ENCODE measurements at places on chromosomes 13 and 19.
A peak's percentile ranks its signal among the peaks of the same experiment; 100 is the strongest.

- DNase-seq, result no peak
Observed at GRCh38 chr13:39297664-39298171, 259.5 kb downstream of the NHLRC3 start.

DNA sequence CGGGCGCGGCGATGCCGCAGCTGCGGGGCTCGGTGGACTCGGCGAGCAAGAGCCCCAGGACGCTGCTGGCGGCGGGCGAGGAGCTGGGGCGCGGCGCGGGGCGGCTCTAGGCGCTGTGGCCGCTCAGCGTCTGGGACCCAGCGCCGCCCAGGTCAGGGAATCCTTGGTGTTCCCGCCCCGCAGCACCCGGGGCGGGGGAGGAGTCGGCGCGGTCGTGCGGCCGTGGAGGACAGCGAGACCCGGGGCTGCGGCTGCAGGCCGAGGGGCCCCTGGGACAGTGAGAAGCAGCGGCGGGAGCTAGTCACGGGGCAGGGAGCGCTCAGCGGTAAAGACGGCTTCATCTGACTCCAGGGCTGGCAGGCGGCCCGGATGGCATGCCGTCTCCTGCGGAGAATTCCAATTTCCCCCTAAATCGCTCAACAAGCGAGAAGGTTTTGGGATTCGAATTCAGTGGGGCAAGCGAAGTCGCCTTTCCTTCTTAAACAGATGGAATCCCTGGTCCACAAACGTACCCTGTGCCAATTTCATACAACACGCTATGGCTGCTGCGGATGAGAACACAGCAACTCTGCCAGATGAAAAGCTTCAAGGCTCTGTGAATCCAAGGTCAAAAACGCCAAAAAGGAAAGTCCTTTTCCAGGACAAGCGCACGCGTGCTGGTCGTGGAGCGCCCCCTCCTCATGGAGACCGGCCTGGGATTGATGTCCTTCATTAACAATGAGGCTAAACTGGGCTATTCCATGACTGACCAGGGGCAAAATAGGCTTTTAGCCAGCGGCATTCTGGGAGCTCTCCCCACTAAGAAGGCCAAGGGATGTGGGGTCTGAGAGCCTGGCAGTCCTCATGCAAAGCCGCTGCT, 4.2 kb upstream of the ZSCAN4 start:
- no peak for DNase-seq

GRCh38 chr19:4042731-4043082, 24.0 kb downstream of the ZBTB7A start:
- DNase-seq, result no peak

DNA sequence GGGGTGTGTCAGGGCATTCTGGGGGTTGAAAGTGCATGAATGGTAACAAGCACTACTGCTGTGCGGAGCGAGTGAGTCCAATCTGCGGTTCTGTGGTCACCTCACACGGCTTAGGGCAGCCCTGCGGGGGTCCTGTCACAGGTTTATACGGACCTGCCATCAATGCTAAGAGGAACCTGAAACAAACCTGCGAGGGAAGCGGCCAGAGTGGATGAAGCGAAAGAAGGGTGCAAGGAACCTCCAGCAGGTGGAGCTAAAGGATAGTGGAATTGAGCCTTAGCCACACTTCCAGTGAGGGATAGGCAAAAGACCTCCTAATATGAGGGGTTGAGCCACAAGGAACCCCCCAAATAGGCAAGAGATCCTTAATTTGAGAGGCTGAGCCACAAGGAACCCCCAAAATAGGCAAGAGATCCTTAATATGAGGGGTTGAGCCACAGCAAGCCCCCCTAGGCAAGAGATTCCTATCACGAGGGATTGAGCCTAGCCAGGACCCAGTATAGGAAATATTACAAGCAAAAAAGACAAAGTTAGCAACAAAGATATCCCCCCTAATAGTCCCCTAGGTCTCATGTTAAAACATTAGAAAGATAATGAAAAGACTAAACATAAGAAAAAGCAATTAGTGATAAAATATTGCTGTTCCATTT, 6.3 kb upstream of the ZNF69 start:
- peak; percentile 87 for DNase-seq

GRCh38 chr13:34004676-34005075, 186.7 kb downstream of the RFC3 start:
- DNase-seq, result no peak

GRCh38 chr19:18205200-18205892, 1.5 kb upstream of the RAB3A start:
- DNase-seq, result peak; percentile 13

GRCh38 chr19:50702871-50703829, 16.5 kb downstream of the SHANK1 start:
- DNase-seq, result peak; percentile 44

DNA sequence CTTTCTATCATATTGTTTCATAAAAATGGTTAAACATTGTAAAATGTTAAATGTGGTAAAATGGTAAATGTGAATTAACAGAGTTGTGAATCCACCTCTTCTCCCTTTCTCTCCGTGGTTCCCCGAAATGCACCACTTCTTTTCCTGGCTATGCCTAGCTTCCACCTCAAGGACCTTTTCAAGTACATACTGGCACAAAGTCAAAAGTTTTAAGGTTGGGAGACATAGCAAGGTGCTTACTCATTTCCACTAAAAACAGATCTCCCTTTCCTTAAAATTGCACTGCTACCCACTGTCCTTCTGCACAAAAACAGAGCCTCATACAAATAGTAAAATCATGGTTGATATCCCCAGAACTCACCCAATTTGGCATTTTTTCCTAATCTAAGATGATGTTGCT, 558.2 kb downstream of the SLITRK6 start:
- DNase-seq, result no peak

DNA sequence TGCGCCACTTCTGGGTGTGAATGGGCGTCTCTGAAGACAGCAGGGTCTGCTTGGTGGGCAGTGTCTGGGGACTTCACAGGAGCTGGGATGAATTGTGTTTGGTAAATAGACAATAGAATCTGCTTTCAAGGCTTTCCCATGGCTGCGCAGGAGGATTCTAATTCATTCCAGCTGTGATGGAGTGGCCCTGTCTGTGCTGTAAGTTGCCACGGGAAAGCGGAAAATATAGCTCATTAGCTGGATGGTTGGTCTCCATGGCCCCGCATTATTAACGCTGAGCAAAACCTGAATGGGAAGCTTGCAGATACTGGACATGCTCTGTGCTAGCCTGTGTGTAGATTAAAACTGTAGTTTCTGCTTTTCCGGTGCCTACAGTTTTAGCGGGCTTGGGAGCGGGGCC, 15.6 kb upstream of the C1QTNF9 start:
- DNase-seq, result no peak

DNA sequence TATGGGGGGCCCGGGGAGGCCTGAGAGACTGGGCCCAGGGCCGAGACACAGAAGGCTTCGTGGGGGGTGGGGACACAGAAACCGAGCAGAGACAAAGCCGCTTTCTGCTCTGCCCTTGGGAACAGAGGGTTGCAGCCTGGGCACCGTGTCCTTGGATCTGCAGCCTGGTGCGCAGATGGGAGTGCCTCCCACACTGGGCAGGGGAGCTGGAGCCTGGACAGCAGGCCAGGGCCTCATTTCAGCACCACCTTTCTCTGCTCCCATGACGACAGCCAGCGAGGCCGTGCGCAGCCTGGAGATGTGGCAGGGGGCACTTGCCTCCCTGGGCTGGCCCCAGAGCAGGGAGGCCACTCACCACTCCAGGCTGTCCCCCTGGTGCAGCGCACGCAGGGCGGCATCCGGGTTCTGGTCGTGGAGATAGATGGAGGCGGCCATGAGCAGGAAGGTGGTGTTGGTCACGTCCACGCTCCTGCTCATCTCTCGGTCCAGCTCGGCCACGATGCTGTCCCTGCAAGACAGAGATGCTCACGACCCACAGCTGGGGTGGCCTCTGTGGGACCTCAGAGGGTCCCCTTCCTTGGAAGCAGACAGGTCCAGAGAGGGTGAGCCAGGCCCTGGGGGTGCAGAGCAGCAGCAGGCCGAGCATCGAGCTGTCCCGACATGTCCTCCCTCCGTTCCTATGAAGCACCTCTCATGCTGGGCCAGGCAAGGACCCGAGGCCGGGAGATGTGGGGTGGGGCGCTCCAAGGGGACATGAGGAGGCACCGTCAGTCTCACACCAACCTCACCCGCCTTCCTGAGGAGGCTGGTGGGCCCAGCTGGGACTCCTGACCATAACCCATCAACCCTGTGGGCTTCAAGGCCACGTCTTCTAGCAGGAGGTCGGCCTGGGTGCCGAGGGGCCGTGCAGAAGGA, 10.9 kb upstream of the CERS1 start:
- DNase-seq, result no peak

DNA sequence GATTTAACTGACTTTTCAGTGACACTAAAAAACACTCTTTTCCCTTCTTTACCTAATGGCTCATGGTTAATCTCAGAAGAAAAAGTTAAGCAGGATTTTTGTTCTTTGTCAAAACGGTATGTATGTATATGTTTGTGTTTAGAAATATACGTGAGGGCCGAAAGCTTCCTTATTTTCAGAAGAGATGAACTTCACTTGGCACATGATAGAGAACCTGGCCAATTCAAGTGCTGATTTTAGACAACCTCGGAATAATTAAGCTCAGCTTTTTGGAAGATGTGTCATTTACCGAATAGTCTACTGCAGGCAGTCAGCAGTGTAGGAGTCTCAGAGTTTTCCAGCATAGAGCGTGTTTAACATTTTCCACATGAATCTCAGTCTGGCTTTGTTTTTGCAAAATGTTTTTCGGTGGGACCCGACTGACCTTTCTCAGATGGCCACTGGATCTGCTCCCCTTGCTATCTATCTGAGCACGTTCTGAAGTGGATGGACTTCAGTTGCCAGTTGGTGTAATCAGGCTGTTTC, 4.6 kb downstream of the RNASEH2B start:
- DNase-seq, result no peak

GRCh38 chr19:14889994-14890642, 4.2 kb upstream of the OR7A17 start:
- no peak for DNase-seq

Measured in inflammatory macrophage treated with lipopolysaccharide for 1 hour (primary cell).